Stimulated activated naive CD4-positive, alpha-beta T cell treated with Interleukin-2 at 50 U/mL for 16 hours (primary cell): ENCODE measurements at places on chromosomes 3 and 15.

DNA sequence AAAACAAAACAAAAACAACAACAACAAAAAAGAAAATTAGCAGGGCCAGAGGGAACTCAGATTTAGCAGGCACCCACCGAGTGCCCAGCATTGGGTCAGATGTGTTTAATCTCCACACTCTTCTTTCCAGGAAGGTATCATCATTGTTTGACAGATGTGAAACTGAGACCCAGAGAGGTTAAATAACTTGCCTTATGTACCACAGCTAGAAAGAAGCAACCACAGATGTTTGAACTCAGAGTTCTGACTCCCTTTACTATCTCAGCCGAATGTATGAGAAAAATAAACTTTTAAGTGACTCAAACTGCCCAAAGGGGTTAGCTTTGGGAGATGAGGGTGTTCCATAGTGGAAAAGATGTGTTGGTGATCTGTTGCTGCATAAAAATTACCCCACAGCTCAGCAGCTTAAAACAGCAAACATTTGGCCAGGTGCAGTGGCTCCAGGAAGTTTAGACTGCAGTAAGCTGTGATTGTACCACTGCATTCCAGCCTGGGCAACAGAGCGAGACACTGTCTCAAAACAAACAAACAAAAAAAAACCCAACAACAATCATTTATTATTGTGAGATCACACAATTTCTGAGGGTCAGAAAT lies 4.5 kb upstream of the RPP25 start:
- DNase-seq: no peak

DNA sequence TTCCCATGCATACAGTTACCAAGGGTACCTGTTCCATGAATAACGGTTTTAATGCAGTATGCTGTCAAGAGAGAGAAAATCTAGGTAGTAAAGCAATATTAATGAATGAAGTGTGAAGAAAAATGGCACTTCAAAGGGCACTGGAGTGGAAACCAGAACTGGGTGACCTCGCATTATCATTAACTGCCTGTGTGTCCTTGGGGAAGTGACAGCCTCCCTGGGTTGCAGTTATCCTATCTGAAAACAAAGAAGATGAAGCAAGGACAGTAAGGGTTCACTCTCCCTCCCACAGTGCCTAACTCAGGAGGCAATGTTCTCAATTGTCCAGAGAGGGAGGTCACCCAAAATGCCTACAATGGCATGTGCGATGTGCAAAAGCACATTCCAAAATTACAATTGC lies 15.1 kb downstream of the MTHFS start:
- no peak for DNase-seq

- DNase-seq: no peak
Observed at GRCh38 chr15:28068930-28069329, 30.2 kb downstream of the OCA2 start.

- no peak for DNase-seq
Observed at GRCh38 chr3:133293397-133294110, 106.3 kb upstream of the BFSP2 start.

GRCh38 chr3:186869253-186870100 lies 27.0 kb downstream of the ADIPOQ start:
- no peak for DNase-seq

- no peak for DNase-seq
Observed at GRCh38 chr3:122263974-122264588, 61.0 kb upstream of the CSTA start.
